ENCODE measurements at places on chromosomes 4 and X. TPM values are rescaled to one million over a fixed set of nuclear protein-coding genes. Genes with fewer than 3 reads are reported as not detected.

DNA sequence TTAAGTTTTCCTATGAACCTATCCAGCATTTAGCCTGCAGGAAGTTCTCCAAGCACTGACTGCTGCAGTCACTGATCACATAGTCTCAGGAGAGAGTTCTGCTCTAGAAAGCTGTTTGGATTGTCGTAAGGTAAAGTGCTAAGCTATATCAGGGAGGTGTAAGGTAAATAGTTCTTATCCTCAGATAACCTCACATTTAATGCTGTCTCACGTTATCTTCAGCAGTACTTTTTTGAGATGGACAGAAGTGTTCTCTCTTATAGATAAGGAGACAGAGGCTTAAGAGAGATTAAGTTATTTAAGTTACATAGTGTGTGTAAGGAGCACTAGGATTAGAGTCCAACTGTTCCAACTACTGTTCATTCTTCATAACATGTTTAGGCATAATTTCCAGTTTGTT is 77.9 kb downstream of the STIM2 start:
- no peak for DNase-seq

- DNase-seq = no peak
Observed at GRCh38 chrX:87327267-87327666, 190.3 kb upstream of the KLHL4 start.

DNA sequence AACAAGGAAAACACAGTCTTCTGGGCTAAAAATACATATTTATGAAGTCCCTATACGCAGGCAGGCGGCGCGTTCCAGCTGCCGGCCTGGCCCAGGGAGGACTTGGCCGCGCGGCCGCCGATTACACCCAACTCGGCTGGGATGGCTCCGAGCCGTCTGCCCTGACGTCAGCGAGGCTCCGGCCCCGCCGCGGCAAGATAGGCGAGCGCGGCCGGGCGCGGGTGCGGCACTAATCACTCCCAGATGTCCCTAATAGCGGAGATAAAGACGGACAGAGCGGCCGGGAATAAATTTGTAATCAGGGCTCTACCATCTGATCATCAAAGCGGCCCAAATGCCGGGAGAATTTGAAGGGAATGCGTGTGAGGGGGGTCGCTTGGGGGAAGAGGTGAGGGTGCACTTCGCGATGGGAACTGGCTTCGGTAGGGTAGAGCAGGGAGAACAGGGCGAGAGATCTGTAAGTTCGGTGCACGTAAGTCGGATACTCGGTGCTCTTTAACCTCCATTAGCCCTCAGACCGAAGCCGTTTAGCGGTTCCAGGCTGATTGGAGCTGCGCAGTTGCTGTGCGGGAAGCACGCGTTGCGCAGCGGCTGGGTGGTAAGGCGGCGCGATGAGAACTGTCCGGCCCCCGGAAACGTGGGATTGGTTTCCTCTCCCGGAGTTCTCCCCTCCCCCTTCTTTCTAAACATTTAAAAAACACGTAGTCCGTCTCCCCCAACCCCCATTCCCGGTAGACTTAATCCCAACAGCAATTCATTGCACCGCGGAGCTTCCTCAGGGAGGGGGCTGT is 7.7 kb downstream of the HAND2 start:
- DNase-seq = no peak

DNA sequence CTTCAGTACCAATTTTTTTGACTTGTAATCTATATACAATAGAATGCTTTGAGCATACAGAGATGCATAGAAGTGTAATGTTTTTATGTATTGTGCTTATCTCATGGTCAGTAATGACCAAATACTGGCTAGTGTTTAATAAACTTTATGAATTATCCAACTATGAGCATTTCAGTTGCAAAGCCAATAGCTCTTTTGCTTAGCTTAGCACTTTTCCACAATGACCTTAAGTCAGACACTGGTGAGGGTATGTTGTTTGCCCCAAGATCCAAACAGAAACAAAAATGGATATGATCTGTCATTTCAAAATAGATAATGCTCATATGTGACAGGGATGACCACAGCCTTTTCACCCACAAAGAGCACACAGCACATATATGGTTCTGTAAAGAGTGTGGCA is 393.0 kb downstream of the AFF2 start:
- no peak for DNase-seq

DNA sequence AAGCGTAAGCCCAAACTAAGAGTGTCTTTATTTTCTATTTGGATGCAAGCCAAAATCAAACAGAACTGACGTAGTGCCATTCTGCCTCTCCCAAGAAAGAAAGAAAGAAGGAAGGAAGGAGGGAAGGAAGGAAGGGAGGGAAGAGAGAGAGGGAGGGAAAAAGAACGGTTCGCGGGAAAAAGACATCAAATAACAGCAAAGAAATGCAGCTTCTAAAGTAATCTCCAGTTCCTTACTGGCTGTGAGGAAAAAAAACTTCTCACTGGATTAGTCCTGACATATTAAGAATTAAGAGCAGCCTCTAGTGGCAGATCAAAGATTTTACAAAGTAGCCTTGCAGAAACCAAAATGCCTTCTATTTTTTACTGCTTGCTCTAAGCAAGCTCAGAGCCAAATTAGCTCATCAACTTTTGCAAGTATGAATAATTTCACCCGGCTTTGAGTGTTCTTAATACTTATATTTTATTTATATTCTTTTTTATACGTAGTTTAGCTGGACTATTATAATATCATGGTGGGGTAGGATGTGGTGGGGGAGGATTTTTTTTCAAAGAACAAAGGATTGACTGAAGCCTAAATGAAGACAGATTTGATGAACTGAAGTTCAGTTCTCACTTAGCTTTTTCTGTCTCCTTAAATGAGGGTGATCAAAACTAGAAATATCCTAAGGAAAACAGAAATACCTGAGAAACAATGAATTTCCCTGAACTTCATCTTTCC is 36.6 kb downstream of the PITX2 start:
- no peak for DNase-seq

DNA sequence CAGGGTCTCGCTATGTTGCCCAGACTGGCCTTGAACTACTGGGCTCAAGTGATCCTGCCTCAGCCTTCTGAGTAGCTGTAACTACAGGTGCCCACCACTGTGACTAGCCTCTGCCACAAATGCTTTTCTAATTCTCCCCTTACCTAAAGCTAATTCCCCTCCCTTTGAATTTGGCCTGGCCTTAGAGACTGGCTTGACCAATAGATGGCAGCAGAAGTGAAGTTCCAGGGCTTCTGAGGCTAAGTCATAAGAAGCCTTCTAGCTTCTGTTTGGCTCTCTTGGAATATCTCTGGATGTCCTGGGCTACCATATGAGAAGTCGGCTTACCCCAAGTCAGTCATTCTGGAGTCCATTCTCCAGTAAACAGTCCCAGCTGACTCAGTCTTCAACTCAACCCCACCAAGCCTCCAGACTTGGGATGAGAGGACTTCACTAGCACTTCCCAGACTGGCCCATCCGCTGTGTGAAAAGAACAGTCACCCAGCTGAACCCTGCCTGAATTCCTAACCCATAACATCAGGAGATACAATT is 61.0 kb downstream of the HPRT1 start:
- DNase-seq = no peak

GRCh38 chr4:17469931-17470674 is 41.8 kb downstream of the QDPR start:
- DNase-seq = no peak

Gene BEX5
- total RNA-seq = 3.7 TPM

- no peak for DNase-seq
Observed at GRCh38 chr4:73916172-73916925, 47.2 kb downstream of the CXCL1 start.

DNA sequence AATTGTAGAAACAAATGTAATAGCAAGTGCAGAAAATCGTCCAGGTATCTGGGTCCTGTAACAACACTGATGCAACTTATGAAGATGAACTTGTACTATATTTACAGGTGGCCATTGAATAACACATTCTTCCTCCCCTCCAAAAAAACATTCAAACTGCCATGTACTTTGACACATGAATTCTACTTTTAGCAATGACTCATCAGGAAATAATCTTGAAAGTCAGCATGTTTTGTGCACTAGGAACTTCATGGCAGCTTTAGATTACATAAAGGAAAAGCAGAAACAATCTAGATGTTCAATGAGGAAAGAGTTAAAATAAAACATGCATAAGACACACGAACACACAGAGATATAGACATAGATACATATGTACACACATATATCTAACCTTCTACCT is 2.5 kb downstream of the PABPC1L2A start:
- no peak for DNase-seq

Gene MAGEB1
- not detected for total RNA-seq

- DNase-seq = no peak
Observed at GRCh38 chrX:10217198-10217597, 60.4 kb downstream of the CLCN4 start.

DNA sequence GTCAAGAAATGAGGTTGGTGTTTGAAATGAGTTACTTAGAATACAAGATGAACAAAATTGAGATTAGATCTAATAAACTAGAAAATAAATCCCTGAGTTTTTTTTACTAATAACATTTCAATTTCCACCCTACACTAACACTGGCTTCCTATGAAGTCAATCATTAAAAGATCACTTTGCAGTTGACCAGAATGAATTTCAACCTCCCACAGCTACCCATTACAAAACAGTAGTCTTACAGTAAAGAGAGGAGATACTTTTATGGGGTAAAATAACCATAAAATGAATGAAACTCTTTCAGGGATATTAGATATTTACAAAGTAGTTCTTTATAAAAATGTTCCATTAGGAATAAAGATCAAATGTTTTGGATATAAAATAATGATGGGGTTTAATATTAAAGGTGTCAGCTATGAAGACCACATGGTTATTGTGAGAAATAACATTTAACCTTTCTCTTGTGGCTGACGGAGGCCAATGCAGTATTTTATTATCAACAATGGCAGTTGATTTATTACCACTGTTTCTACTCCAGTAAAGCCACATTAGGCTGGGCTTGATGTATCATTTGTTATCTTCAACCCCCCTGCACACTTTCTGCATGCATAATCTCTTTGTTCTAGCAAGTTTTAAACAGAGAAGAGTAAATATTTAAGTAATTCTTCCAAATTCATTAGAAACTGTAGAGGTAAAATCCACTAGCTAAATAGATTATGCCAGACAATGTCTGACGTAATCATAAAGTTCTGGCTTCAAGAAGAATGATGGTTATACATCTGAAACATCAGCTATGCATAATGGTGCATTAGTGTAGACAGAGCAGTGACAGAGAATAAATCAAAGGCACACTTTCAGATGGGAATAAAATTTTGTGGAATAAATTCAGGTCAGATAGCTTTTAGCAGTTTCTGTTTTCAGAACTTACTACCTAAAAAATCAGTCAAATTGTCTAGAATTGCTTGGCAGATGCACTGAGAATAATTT is 516.6 kb downstream of the PCDH18 start:
- no peak for DNase-seq

DNA sequence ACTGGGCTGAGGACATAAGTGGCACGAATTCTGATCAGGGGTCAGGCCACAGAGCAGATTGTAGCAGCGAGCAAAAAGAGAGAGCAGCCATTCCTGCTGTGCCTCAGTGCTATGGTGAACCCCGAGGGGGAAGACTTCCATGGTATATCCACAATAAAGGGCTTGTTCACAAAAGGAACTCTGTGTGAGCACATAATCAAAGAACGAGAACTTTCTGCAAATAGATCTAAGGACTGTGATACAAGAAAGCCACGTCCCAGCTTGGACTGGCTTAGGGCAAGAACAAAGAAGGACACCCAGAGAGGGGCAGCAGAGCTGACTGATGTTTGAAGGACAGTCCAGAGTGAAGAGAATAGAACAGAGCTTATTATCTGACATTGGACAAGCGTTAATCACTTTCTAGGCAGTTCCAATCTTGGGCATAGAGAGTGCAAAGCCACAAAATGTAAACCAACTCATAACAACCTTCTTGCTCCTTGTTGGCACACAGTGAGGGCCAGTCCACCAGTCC is 24.0 kb downstream of the PPEF2 start:
- no peak for DNase-seq

GRCh38 chrX:145549496-145549895 is 268.1 kb upstream of the SLITRK2 start:
- no peak for DNase-seq

DNA sequence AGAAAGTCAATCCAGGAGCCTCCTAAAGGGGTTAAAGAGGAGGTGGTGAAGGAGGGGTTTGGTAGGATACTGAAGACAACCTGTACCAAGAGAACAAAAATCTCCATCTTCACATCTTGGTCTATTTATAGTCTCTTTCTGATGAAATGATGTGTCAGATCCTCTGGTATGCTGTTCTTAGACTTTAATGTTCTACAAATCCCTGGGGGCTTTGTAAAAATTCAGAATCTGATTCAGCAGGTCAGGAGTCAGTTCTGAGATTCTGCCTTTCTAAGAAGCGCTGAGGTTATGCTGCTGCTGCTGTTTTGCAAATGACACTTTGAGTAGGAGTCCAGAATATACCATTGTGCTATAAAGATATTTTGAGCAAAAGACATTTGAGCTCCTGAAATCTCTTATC is 172.9 kb upstream of the GLRA2 start:
- no peak for DNase-seq

- no peak for DNase-seq
Observed at GRCh38 chr4:153421941-153422340, 44.2 kb upstream of the TMEM131L start.

DNA sequence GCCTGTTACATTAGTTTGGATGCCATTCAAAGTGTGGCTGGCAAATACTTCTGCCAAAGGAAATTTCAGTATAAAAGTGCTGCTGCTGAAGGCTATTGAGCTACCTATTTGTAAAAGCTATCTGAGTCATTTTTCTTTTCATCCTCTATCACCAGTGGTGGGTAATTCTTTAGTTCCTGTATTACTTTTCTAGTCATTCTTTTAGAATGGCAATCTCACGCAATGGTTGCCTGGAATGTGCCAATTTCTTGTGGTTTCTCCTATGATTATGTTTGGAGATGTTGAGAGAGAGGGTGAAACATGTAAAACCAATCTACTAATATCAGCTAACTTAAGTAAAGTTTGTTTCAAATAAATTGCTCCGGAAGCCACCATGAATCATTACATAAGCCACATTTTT is 685.0 kb downstream of the RAPGEF2 start:
- DNase-seq = no peak

Gene JCHAIN
- total RNA-seq = 374 TPM

GRCh38 chr4:4952273-4952672 is 67.0 kb downstream of the CYTL1 start:
- DNase-seq = no peak

Gene FAM241A
- total RNA-seq = 5.1 TPM

Gene HDX
- total RNA-seq = 10.3 TPM

- no peak for DNase-seq
Observed at GRCh38 chrX:48910926-48911411, 477 bp downstream of the SLC35A2 start.

DNA sequence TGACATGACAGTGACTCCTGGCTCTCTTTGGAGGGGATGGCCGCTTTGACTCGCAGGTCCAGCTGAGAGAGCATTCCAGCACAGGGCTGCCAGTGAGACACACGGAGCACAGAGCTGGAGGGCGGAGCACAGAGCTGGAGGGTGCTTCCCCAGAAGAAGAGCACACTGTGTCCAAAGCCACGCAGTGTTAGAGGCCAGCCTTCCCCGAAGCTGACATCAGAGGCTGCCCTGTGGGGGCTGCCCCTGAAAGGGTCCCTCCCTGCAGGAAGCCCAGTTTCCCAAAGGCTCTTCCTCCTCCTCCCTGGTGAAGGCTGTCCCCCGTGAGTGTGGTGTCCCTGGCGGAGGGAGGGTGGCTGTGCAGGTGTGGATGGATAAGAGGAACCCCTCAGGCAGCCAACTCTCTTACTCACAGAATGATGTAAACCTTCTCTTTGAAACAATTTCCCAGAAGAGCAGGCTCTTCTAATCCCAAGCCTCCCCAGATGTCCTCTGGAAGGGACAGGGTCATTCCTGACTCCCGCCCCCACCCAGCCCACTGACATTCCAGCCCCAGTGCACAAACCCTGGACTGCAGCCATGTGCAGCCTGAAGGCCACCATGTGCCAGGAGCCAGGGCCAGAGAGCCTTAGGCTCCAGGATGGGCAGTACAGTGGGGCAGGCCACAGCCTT is 53.4 kb downstream of the PSAPL1 start:
- no peak for DNase-seq

- no peak for DNase-seq
Observed at GRCh38 chrX:14819769-14820168, 53.1 kb downstream of the FANCB start.

All from ureter (tissue), 1 donor.